Pulmonary artery endothelial cell (primary cell): ENCODE measurements at places on chromosomes 12 and 14. TPM values are rescaled to one million over a fixed set of nuclear protein-coding genes. Genes with fewer than 3 reads are reported as not detected.

DNA sequence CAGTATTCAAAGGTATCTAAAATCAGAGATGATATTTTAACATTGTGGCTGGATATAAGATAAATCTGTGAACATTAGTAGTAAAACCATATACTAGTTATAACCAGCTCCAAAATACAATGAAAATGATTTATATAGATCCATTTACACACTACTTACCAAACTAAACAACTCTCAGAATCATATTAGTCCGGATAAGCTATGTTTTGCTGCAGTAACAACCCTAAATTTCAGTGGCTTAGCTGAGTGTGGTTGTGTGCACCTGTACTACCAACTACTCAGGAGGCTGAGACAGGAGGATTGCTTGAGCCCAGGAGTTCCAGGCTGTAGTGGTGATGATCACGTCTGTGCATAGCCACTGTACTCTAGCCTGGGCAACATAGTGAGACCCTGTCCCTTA, 23.8 kb downstream of the ZDHHC17 start:
- no peak for DNase-seq

DNA sequence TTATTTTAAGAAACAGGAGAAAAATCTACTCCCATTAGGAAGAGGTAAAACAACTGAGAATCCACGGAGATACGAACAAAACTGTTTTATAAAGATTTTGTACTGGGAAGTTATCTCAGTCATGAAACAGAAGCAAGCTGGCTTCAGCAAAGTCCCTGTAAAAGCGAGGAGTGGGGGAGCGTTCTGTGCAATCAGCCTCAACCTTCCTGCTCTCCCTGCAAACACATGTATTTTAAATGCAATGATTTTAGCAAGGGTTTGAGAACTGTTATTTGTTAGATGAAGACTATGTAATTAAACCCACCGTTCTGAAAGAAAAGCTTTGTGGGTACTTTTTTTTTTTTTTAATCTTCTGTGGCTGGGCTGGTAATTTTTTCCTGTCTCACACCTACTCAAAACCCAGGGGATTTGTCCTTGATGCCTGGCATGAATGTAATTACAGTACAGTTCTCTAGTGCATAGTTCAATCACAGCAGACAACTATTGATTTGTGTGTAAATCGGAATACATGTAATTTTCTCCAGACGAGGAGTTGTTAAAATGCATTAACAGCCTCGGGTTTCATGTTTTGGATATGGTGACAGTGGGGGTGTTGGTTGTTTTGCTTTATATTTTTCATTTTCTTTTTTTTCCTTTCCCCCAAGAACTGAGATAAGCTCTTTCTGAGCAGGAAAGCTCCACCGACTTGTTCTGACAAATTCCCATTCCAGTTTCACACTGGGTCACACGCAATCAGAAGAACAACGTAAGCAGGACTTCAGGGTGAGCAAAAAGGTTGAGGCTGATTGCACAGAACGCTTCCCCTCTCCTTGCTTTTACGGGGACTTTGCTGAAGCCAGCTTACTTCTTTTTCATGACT, 153.6 kb downstream of the PHLDA1 start:
- DNase-seq = no peak

- no peak for DNase-seq
Observed at GRCh38 chr12:69689638-69690037, 9.5 kb downstream of the BEST3 start.

- no peak for DNase-seq
Observed at GRCh38 chr12:2341871-2342270, 289.1 kb downstream of the CACNA1C start.

DNA sequence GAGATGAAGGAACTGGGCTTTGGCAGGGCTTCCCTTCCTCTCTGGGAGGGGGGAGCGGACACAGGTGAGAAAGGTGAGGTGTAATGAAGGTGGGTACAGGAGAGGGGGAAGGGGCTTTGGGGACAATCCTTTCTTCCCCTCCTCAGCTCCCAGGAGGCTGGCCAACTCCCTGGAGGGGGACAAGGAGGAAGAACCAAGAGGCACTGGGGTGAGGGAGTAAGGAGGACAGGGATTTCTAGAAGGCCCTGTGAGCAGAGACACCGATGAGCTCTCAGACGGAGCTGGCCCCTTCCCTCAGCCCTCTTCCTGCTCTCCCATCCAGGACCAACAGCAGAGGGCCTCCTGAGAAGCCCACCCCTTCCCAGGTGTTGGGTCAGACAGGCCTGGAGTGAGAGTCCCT, 53.4 kb downstream of the PLEKHG3 start:
- no peak for DNase-seq

Gene AKAP6
- 0.18 and 0.26 TPM in 2 replicates for total RNA-seq
